Activated CD8-positive, alpha-beta memory T cell treated with anti-CD3 and anti-CD28 coated beads, Interleukin-2, amount 10 ng/mL, durations not matched to agents 7 days and 5 days (primary cell): ENCODE measurements at places on chromosomes 7 and 10.

- peak; percentile 77 for DNase-seq
These were observed 31.1 kb upstream of the TOMM7 start for GRCh38 chr7:22853674-22854157.

DNA sequence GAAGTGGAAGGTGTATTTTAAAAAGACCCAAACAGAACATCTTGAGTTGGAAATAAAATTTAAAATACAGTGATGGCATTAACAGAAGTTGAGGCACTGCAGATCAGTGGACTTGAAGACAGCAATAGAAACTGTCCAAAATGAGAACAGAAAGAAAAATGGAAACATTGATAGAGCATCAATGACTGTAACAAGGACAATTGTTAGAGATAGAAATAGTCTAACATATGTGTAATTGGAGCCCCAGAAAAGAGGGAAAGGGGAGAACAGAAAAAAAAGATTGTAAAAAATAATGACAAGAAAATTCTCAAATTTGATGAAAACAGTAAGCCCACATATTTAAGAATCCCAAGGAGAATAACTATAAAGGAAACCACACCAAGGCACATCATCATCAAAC, 29.4 kb downstream of the VKORC1L1 start:
- DNase-seq = no peak

GRCh38 chr10:90125456-90126255, 424.3 kb downstream of the KIF20B start:
- no peak for DNase-seq

DNA sequence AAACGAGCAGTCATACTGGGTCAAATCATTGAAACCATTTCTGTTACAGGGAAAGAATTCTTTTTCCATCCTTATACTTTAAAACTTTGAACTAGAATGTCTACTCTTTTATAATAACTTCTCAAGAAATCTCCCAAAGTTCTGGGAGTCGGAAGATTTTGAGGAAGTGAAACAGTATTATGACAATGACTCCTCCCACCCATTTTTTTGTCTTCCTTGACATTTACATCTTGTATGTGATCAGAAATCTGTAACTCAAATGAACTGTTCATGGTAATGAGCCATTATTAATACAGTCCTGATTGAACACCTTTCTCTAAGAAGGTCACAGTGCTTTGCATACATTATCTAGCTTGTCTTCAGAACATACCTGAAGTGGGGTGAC, 227.4 kb downstream of the CELF2 start:
- no peak for DNase-seq

DNA sequence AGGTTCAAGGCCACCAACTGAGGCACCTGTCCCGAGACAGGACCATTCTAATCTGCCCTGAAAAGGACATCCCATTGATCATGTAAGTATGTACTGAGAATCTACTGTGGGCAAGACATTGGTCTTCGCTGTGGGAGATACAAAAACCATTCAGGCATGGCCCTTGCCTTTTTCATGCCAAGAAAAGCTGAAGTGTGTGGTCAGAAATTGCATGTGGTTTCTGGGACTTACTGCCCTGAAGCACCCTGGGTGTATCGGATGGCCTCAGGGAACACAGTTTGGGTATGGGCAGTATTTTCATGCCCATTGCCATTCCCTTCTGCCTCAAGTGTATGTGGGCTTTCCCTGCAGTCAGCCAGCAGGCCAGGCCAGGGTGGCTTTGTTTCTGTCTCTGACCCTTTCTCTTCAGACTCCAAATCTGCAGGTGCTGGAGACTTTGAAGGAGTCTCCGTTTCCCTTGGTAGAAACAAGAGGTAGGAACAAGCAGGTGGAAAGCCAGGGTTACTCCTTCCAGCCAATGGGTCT, 285.7 kb downstream of the ZEB1 start:
- no peak for DNase-seq

GRCh38 chr10:85614566-85614965, 752.0 kb downstream of the GRID1 start:
- no peak for DNase-seq

DNA sequence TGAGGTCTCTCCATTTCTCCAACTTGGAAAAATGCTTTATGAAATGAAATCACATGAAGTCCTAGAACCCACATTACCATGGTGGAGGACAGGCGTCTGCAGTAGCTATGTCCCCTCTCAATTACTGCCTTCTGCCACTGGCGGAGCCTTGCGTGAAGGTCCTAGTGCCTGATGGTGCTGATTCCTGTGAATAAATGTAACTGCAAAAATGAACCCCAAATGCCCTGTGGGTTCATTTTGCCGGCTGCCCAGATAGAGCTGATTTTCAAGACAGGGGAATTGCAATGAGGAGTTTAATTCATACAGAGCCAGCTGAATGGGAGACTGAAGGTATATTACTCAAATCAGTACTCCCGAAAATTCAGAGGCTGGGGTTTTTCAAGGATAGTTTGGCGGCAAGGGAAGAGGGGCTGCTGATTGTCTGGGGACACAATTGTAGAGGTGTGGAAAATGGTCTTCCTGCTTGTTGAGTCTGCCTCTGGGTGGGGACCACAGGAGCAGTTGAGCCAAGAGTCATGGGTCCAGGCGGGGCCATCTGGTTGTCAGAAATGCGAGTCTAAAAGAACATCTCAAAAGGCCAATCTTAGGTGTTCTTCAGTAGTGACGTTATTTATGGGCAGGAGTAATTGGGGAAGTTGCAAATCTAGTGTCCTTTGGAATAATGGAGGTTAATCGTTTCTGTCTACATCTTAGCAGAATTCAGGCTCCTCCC, 13.5 kb downstream of the PRF1 start:
- DNase-seq = no peak

DNA sequence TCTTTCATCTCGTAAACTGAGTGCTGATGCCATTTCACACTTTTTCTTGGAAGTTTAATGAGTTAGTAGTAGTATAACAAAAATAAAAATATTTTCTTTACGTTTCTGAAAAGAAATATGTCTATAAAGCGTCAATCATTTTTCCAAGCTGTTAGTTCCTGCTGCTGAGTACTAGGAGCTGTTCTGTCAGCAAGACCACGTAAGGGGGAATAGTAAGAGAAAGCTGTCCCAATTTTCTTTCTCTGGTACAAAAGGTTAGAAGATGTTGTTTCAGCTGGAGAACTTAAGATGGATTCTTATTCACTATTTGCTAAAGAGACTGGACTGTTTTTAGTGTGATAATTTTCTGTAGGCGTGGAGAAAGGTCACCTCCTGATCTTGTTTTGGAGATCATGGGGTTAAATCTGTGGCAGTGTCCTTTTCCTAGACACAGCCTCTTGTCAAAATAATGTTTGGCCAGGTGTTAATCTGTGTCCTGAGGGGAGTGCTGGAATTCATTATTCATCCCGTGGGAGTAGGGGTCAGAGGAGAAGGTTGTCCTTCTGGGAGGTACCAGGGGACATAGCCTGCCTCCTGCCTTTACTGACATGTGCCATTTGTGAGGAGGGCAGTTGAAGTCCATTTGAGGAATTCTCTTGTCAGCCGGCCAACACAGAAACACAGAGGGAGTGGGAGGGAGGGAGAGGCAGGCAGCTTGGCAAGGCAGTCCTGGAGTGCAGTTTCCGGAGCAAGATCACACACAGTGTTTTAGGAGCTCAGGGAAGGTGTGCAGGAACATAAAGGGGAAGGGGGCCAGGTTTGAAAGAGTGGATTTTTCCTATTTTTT, 368.7 kb downstream of the AUTS2 start:
- DNase-seq = no peak

- no peak for DNase-seq
These were observed 54.1 kb downstream of the NOD1 start for GRCh38 chr7:30424506-30424905.

- no peak for DNase-seq
These were observed 3.3 kb downstream of the GRB10 start for GRCh38 chr7:50779427-50779826.

DNA sequence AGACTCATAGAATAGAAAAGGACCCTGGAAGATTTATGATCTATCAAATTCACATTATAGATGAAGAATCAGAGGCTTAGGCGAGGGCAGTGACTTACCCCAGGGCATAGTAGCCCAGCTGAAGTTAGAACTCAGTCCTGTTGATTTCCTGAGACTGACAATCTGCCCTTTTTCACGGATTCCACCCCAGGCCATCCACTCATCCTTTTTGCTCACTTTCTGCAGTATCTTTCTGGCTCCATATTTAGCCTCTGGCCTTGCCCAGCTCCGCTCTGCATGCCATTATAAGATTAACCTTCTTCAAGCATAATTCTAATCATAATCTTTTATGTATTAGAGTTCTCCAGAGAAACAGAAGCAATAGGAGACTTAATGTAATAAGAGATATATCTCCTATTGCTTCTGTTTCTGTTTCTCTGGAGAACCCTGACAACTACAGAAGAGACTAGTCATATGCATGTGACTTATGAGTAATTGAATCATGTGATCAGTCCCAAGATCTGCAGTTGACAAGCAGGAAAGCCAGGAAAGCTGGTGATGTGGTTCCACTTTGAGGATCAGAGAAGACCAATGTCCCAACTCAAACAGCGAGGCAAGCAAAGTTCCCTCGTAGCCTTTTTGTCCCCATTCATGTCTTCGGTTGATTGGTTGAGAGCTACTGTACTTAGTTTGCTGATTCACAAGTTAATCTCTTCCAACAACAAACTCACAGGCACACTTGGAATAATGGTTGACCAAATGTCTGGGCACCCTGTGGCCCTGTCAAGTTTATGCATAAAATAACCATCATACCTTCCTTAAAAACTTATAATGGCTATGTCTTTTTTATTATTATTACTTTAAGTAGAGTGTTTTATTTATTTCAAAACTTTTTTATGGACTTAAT, 412.1 kb downstream of the SUGCT start:
- DNase-seq = no peak

GRCh38 chr7:52962402-52963076, 72.9 kb upstream of the POM121L12 start:
- no peak for DNase-seq

- no peak for DNase-seq
These were observed 22.6 kb upstream of the TSPAN13 start for GRCh38 chr7:16730937-16731336.

GRCh38 chr10:88039496-88040200, 176.2 kb downstream of the PTEN start:
- DNase-seq = no peak

GRCh38 chr7:77327932-77328628, 88.1 kb downstream of the GSAP start:
- peak; percentile 71 for DNase-seq

GRCh38 chr7:107931740-107932515, 40.9 kb downstream of the DLD start:
- DNase-seq = no peak

DNA sequence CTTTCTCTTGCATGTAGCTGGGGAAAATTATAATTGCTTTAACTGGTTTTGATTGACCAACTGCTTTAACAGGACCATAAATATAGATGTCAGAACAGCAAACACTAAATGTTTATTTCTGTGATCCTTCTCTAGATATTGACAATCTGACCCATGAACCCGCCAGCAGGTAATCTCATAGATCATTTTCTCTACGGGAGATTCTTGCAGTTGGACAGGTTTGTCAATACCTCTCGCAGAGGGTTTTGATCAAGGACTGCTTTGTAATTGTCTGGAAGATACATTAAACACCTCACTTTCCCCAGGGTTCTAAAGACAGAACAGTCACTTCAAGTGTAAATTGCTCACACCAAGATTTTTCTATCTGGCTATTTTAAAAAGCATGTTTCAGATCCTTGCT, 235.8 kb upstream of the RHOBTB1 start:
- no peak for DNase-seq

GRCh38 chr10:22319980-22320558, 830 bp upstream of the BMI1 start:
- DNase-seq = no peak

- DNase-seq = no peak
These were observed 107.2 kb upstream of the TRIM24 start for GRCh38 chr7:138352570-138353461.

DNA sequence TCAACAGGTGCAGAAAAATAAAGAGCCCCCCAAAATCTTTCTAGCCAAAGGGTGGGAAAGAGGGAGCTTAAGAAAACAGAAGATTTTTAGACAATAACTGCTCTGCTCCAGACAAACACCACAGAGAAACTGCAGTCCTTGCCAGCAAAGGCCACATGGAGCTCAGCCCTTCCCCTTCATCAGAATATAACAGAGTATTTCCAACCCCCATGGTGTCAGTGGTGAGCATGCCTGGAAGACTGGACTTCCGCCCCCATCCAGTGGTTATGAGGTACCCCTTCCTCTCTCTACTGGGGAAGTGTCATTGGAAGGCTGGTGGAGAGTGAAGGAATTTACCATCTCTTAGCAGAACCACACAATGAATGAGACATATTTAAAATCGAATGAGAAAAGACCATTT, 1007.3 kb upstream of the CELF2 start:
- DNase-seq = no peak

GRCh38 chr7:47008461-47008860, 573.5 kb downstream of the TNS3 start:
- DNase-seq = no peak

DNA sequence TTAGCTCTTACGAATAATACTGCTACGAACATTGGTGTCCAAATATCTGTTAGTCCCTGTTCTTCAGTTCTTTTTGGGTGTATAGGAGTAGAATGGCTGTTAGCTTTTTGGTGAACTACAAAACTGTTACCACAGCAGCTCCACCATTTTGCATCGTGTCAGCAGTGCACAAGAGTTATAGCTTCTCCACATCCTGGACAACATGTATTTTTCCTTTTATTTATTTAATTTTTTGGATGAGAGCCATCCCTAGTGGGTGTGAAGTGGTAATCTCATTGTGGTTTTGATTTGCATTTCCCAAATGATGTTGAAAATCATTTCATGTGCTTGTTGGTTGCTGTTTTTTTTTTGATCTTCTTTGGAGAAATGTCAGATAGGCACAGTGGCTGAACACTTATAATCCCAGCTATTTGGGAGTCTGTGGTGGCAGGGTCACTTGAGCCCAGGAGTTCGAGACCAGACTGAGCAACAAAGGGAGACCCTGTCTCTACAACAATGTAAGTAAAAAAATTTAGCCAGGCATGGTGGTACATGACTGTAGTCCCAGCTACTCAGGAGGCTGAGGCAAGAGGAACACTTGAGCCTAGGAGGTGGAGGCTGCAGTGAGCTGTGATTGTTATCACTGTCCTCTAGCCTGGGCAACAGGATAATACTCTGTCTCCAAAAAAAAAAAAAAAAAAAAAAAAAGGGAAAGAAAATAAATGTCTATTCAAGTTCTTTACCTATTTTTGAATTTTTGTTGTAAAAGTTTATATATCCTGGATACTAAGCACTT, 31.7 kb downstream of the TRIM24 start:
- DNase-seq = no peak

- DNase-seq = no peak
These were observed 646 bp downstream of the SGCE start for GRCh38 chr7:94655126-94655847.

DNA sequence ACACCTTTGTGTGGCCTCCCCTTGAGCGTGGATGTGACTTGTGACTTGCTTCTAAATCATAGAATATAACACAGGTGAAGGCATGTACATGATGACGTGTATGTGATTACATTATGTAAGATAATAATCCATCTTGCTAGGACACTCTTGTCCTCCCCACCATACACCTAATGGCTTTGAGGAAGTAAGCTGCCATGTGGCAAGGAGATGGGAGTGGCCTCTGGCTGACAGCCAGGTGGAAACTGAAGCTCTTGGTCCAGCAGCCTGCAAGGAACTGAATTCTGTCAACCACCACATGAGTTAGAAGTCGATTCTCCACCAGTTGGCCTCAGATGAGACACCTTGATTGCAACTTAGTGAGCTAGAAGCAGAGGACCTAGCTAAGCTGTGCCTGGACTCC, 67.4 kb upstream of the ELN start:
- DNase-seq = no peak

- DNase-seq = no peak
These were observed 15.3 kb downstream of the MRPL32 start for GRCh38 chr7:42947521-42947920.
